ENCODE measurements at places on chromosomes 4 and X. TPM values are rescaled to one million over a fixed set of nuclear protein-coding genes. Genes with fewer than 3 reads are reported as not detected.

DNA sequence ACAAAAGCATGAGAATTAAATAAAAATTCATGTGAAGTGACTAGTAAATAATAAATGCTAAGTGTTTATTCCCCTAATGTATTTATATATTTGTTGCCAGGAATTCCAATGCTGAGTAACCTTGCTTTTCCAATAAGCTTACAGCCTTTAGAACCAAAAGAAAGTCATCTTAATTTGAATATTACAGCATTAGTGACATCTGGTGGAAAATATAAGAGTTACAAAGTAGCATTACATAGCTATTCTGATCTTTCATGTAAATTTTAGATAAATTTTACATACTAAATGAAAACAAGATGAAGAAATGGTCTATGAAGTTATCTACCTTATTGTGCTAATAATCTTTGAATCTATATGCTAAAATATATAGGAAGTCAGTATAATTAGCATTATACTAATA lies 10.4 kb downstream of the MAD2L1 start:
- no peak for DNase-seq

GRCh38 chr4:2290974-2291704 lies 29.2 kb upstream of the MXD4 start:
- DNase-seq = no peak

- DNase-seq = no peak
These were observed 57.7 kb upstream of the C4orf54 start for GRCh38 chr4:99715286-99715685.

The VCX3A gene
- not detected for polyA plus RNA-seq

The MYOZ2 gene
- 204 TPM for polyA plus RNA-seq
